Thyroid gland (tissue), 4 donors: ENCODE measurements at places on chromosomes 5 and 9. TPM values are rescaled to one million over a fixed set of nuclear protein-coding genes. Genes with fewer than 3 reads are reported as not detected.
A peak's percentile ranks its signal among the peaks of the same experiment; 100 is the strongest.

- no peak for DNase-seq
Observed at GRCh38 chr5:133510634-133511262, 101.6 kb downstream of the FSTL4 start.

GRCh38 chr5:137794863-137795262 is 40.7 kb upstream of the HNRNPA0 start:
- no peak for DNase-seq

GRCh38 chr5:76851728-76852369 is 2.0 kb downstream of the S100Z start:
- no peak for DNase-seq

DNA sequence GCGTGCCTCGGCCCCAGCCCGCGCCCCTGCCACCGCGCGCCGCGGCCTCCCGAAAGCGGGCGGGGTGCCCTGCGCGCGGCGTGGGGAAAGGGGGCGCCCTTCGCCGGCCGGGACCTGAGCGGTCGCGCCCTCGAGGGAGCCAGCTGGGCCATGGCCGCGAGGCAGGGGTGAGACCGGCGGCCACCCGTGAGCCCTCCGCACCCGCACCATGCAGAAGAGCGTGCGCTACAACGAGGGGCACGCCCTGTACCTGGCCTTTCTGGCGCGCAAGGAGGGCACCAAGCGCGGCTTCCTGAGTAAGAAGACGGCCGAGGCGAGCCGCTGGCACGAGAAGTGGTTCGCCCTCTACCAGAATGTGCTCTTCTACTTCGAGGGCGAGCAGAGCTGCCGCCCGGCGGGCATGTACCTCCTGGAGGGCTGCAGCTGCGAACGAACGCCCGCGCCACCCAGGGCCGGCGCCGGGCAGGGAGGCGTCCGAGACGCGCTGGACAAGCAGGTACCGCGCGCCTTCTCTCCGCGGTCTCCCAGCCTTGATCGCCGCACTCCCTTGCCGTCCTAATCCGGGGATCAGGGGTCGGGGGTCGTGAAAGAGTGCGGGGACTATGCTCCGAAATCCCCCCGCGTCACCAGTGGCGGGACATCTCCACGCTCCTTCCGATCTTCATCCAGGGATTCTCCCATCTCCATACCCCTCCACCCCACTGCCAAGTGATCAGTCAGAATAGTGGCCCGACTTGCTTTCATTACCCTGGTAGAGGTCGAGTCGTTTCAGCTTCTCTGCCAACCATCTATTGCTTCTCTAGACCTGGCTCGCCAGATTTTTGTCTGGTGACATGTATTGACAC is 590 bp downstream of the RASGRF2 start:
- DNase-seq: peak; percentile 41

DNA sequence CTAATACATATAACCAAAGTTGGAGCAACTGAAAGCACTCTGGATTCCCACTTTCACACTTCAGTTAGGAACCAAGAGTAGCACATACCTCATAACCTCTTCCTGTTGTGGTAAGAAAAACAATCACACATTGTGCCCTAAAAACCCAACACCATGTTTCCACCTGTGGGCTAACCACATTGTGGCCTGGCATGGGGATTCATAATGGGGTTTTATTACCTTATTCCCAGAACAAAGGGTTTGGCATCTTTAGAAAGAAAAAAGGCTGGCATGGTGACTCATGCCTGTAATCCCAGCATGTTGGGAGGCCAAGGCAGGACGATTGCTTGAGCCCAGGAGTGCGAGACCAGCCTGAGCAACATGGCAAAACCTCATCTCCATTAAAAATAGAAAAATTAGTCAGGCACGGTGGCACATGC is 60.6 kb downstream of the HSD17B3 start:
- no peak for DNase-seq

- no peak for DNase-seq
Observed at GRCh38 chr9:133402689-133403088, 15.1 kb downstream of the REXO4 start.

DNA sequence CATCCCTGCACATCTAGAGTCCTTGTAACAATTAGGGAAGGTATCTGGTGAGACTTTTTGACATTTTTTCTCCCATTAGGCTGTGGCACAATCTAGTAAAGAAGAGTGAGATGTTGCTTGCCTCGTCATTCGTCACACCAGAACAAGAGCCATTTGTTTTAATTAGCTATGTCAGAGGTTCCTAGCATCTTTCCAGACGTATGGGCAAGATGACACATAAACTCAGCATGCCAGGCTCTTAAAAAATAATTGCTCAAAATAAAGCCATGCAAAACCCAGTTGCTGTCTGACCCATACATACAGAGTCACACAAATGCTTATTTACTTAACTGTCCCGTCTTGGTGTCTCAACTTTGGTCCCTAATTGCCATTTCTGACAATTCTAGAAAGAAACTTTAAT is 125.9 kb downstream of the TRPM3 start:
- DNase-seq: no peak

- DNase-seq: no peak
Observed at GRCh38 chr9:108834959-108835665, 20.7 kb downstream of the ACTL7B start.

The C9 gene
- not detected for total RNA-seq

The MOB3B gene
- 11.9 TPM for total RNA-seq

The EPB41L4B gene
- 72.7 TPM for total RNA-seq

The LCP2 gene
- total RNA-seq: 6.6 TPM
